ENCODE measurements at places on chromosomes 1 and 21. TPM values are rescaled to one million over a fixed set of nuclear protein-coding genes. Genes with fewer than 3 reads are reported as not detected.

Gene SPATA17
- 0.87 TPM for total RNA-seq

Gene SH2D2A
- 1.2 TPM for total RNA-seq

Gene AP4B1
- 10.6 TPM for total RNA-seq

Gene CENPS
- 18.5 TPM for total RNA-seq

Gene KRTAP21-1
- not detected for total RNA-seq

Gene TMOD4
- total RNA-seq, result not detected

Gene DCST2
- total RNA-seq, result 2.4 TPM

Gene AUNIP
- 1.8 TPM for total RNA-seq

Gene THEMIS2
- 0.22 TPM for total RNA-seq

Gene KPRP
- total RNA-seq, result not detected

Gene C1QC
- not detected for total RNA-seq

Gene DUSP10
- total RNA-seq, result 36.4 TPM

Gene C1orf185
- total RNA-seq, result not detected

Gene MSH4
- total RNA-seq, result under 0.01 TPM

Gene FAM131C
- not detected for total RNA-seq

Gene SLAMF7
- not detected for total RNA-seq

Gene CFHR1
- total RNA-seq, result not detected

Gene SPATA21
- not detected for total RNA-seq

Gene ADGRL2
- 67.7 TPM for total RNA-seq

Gene GJA9
- 0.11 TPM for total RNA-seq

Gene RGS8
- total RNA-seq, result not detected

Gene AADACL4
- total RNA-seq, result not detected

Gene ASPM
- 14.2 TPM for total RNA-seq

Gene LRRC53
- total RNA-seq, result not detected

Gene CR2
- total RNA-seq, result under 0.01 TPM

Gene KCNJ9
- not detected for total RNA-seq

Gene ATP6V1G3
- total RNA-seq, result not detected

Gene JAM2
- total RNA-seq, result not detected

Gene GNG5
- 32.6 TPM for total RNA-seq

Gene DNAH14
- 3.1 TPM for total RNA-seq

Gene P3H1
- 101 TPM for total RNA-seq

Gene FLG
- not detected for total RNA-seq

Gene ETNK2
- total RNA-seq, result 144 TPM

Gene HOOK1
- 1.7 TPM for total RNA-seq

Gene CD55
- total RNA-seq, result 98.5 TPM

Gene RAB4A
- 32.0 TPM for total RNA-seq
